ENCODE measurements at places on chromosomes 7 and 10. TPM values are rescaled to one million over a fixed set of nuclear protein-coding genes. Genes with fewer than 3 reads are reported as not detected.

Gene LLCFC1
- not detected for total RNA-seq

Gene TFR2
- total RNA-seq, result 4.8 TPM

Gene GPR37
- 1.8 TPM for total RNA-seq

Gene SLC12A9
- 36.7 TPM for total RNA-seq

Gene SEMA3D
- 4.8 TPM for total RNA-seq

Gene RBP4
- total RNA-seq, result 0.57 TPM

Gene KNDC1
- 1.7 TPM for total RNA-seq

Gene NME8
- not detected for total RNA-seq

Gene GPNMB
- total RNA-seq, result 13.3 TPM

Gene TMEM225B
- 1.5 TPM for total RNA-seq

Gene FEZF1
- not detected for total RNA-seq

Gene ANKRD30A
- total RNA-seq, result not detected

Gene SPOCK2
- total RNA-seq, result 5.3 TPM

Gene COL13A1
- total RNA-seq, result 0.73 TPM

Gene TAS2R5
- 1.1 TPM for total RNA-seq

Gene GPR158
- total RNA-seq, result 9.0 TPM

Gene DDX56
- 113 TPM for total RNA-seq

Gene LIMK1
- total RNA-seq, result 128 TPM

Gene PRSS1
- 0.94 TPM for total RNA-seq

Gene LIPN
- not detected for total RNA-seq

Gene CPN1
- not detected for total RNA-seq

Gene GBX1
- not detected for total RNA-seq

Gene CRTAC1
- not detected for total RNA-seq

Gene H2BK1
- total RNA-seq, result not detected

Gene EMX2
- not detected for total RNA-seq

Gene MARCHF5
- total RNA-seq, result 31.5 TPM

Gene SPAM1
- total RNA-seq, result not detected
